ENCODE measurements at places on chromosomes 11 and 22.

GRCh38 chr11:61075891-61076290 is 26.4 kb upstream of the CD5 start:
- DNase-seq, result no peak

DNA sequence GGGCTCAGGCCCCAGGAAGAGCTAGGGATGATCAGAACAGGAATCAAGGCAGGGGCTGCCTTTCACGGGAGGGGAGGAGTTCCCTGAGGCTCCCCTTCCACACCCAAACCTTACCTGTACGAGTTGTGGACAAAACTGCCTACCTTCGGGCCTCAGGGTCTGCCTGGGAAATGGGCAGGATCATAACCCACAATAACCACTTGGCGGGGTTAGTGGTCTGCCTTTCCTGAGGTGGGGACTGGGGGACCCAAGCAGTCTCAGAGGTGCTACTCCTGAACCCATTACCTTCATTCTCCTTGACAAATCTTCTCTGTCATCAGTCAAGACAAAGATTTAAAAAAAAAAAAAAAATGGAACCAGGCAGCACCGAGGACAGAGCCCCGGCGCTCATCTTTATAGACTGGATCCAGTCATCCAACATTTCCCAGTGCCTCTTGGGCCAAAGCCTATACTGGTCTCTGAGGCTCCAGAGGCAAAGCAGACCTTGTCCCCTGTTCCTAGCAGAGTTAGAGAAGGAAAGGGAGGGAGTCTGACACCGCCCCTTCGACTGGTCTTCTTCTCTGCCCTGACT is 14.2 kb downstream of the P2RY6 start:
- DNase-seq, result no peak

GRCh38 chr11:47395223-47396048 is 13.0 kb upstream of the SLC39A13 start:
- no peak for DNase-seq

GRCh38 chr22:41919357-41920224 is 4.7 kb upstream of the SHISA8 start:
- DNase-seq, result peak; percentile 43

GRCh38 chr22:43541462-43542407 is 129.9 kb downstream of the MPPED1 start:
- DNase-seq, result no peak

DNA sequence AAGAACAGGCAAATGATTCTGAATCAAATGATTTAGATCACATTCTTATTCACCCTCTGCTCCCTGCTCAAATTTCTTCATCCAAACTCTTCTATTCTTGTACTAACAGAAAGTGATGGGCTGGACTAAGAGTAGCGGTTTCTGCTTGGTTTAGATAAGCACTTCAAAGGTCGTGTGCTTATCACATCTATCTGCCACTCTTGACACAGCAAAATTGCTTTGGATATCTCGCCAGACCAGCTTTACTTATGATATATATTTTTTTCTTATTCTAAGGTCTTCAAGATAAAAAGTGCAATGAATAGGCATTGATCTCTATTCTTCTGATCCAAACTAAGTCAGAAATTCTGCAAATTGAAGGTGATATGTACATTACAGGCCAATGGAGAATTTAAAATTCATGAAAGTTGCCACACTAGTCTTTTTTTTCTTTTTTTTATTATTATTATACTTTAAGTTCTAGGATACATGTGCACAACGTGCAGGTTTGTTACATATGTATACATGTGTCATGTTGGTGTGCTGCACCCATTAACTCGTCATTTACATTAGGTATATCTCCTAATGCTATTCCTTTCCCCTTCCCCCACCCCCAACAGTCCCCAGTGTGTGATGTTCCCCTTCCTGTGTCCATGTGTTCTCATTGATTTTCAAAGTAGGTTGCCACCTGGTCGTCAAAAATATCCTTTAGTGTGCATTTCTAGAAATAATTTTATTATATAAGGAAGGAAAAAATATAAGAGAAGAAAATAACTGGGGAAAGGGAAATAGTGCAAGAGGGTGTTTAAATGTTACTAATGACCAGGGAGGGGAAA is 1941.0 kb upstream of the RAG2 start:
- no peak for DNase-seq

DNA sequence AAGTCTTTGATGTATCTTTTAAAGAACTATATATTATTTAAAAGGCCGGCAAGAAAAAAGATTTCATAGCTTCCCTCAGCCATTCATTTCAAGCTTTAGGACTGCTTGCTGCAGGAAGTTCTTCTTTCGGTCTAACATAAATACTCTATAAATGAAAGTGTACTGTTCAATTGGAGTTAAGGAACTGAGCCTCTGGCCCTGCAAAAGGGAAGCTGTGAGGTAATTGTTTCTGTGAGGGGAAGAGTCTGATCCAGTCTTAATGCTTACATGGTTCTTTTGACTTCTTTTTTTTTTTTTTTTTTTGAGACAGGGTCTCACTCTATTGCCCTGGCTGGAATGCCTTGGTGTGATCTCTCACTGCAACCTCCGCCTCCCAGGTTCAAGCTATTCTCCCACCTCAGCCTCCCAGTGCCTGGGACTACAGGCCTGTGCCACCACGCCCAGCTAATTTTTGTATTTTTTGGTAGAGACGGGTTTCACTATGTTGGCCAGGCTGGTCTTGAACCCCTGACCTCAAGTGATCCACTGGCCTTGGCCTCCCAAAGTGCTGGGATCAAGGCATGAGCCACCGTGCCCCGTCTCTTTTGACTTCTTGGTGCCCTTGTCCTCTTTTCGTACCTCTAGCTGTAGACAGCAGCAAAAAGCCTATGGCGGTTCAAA is 4.7 kb upstream of the TRIM29 start:
- no peak for DNase-seq

GRCh38 chr11:108534274-108534882 is 36.2 kb upstream of the POGLUT3 start:
- DNase-seq, result no peak

- no peak for DNase-seq
Observed at GRCh38 chr11:61609980-61610366, 29.1 kb upstream of the SYT7 start.

- no peak for DNase-seq
Observed at GRCh38 chr11:117226388-117227385, 5.2 kb downstream of the PCSK7 start.

DNA sequence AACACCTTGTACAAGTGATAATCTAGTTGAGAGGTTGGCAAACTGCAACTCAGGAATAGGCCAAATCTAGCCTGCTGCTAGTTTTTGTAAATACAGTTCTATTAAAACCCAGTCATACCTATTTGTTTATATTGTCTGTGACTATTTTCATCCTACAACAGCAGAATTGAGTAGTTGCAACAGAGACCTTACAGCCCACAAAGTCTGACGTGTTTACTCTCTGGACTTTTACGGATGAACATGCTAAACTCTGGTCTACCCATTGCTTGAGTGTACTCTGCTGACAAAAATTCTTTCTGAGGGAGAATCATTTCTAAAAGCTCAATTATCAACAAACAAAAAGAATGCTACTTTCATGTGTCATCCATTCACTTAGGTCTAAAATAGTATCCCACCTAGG is 287.0 kb downstream of the DYNC2H1 start:
- DNase-seq, result no peak

DNA sequence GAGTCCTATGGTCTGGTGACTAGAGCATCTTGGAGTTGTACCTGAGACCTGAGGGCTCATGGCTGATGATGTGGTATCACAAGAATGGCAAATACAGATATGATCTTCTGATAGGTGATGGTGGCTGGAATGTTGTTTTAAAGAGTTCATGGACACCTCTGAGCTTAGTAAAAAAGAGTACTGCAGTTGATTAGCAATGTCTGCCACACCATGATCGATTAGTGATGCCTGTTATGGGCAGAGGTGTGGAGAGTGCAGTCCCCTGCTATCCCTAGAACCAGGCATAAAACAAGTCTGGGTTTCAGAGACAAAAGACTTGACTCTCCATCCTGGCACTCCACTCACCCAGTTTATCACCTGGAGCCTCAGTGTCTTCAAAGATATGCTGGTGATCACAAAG is 1.4 kb upstream of the BATF2 start:
- no peak for DNase-seq

- DNase-seq, result peak; percentile 19
Observed at GRCh38 chr11:76293189-76293631, 86.9 kb upstream of the WNT11 start.

DNA sequence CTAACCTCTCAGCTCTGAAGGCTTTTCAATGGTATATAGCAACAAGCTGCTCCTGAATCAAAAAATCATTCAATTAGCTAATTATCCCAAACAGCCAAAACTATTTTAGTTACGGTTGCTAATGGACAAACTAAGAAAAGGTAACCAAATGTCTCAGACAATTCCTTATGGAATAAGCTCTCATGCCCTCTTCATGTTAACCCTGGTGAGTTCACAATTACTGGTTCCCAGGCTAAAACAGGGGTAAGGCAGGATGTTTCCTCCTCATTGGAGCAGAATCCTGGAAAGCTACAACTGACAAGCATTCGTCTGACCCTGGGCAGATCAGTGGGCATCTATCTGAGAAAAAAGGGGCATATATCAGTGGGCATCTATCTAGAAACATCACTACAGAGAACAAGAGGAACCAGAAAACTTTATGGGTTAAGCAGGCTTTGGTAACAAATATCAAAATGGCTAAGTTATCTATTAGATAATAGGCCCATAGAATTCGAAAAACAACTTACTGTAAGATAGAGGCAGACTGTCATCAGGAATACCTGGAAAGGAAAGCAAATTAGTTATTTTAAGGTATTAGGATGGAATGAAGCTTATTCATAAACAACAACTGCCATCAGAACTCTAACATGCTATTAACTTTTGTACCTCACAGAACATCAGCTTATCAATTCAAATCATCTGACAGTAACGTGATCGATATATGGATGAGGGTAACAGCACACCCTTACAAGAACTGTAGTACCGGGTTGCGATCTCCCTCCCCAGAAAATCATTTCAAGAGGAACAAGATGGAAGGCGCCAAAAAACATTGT is 14.8 kb upstream of the WDR74 start:
- no peak for DNase-seq

DNA sequence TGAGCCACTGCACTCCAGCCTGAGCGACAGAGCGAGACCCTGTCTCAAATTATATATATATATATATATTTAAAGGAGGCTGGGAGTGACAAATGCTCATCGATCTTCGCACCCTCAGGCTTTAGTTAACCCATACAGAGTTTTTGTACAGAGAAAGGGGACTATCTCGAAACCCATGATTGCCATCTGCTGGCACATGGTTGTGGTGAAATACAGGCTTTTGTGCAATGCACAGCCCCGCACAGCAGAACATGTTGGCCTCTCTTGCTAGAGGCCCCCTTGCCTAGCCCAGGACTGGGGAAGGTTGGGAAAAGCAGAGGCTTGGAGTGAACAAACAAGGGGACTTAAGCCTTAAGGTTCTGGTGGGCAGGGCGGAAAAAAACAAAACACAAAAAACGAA is 3.6 kb downstream of the MYBPC3 start:
- DNase-seq, result no peak

DNA sequence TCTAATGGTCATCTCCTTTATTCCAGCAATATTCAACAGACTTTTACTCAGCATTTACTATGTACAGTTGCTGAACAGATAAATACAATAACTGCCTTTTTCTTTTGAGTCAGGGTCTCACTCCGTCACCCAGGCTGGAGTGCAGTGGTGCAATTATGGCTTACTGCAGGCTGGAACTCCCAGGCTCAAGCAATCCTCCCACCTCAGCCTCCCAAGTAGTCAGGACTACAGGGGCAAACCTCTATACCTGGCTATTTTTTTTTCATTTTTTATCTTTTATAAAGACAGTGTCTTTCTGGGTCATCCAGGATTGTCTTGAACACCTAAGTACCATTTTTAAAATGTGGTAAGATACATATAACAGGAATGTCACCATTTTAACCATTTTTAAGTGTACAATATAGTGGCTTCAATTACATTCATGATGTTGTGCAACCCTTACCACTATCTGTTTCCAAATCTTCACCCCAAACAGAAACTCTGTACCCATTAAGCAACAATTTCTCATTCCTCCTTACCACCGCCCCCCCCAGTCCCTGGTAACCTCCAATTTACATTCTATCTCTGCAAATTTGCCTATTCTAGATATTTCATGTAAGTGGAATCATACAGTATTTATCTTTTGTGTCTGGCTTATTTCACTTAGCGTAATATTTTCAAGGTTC is 67.8 kb downstream of the MIAT start:
- DNase-seq, result no peak

DNA sequence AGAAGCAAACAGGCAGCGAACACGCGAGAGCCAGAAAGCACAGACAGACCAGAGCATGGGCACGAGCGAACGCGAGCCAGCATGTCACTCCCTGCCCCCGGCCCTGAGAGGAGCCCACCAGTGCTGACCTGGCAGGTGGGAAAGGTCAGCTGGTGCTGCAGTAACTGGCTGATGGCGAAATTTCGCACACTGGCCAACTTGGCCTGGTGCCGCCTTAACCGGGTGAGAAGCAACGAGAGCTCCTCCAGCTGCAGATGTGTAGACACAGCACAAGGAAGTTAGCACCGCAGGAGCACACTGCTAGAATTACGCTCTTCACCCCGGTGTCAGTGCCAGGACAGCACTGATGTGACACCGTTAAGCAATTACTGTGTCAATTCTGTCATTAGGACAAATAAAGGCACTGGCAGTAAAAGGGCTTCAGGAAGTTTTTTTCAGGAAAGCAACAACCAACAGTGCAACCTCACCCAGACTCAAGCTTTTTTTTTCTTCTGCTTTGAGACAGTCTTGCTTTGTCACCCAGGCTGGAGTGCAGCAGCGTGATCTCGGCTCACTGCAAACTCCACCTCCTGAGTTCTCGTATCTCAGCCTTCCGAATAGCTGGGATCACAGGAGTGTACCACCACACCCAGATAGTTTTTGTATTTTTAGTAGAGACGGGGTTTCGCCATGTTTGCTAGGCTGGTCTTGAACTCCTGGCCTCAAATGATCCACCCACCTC is 76.8 kb downstream of the C11orf58 start:
- no peak for DNase-seq

- no peak for DNase-seq
Observed at GRCh38 chr11:117300283-117300663, 9.1 kb downstream of the BACE1-AS start.

GRCh38 chr11:8694137-8694536 is 11.5 kb downstream of the RPL27A start:
- DNase-seq, result no peak

- DNase-seq, result no peak
Observed at GRCh38 chr11:94803491-94803890, 35.3 kb downstream of the AMOTL1 start.

- no peak for DNase-seq
Observed at GRCh38 chr11:58832056-58832645, 12.4 kb downstream of the GLYATL2 start.

GRCh38 chr11:26951809-26952515 is 42.0 kb upstream of the FIBIN start:
- DNase-seq, result no peak

GRCh38 chr11:108697872-108698473 is 33.1 kb downstream of the DDX10 start:
- peak; percentile 7 for DNase-seq

- DNase-seq, result no peak
Observed at GRCh38 chr11:111438846-111439520, 59.9 kb upstream of the POU2AF1 start.

GRCh38 chr11:29507376-29507775 is 509.5 kb downstream of the KCNA4 start:
- no peak for DNase-seq
